ENCODE measurements at places on chromosomes 5 and 9. TPM values are rescaled to one million over a fixed set of nuclear protein-coding genes. Genes with fewer than 3 reads are reported as not detected.

NADK2 gene
- total RNA-seq: 38.6 TPM

DNA sequence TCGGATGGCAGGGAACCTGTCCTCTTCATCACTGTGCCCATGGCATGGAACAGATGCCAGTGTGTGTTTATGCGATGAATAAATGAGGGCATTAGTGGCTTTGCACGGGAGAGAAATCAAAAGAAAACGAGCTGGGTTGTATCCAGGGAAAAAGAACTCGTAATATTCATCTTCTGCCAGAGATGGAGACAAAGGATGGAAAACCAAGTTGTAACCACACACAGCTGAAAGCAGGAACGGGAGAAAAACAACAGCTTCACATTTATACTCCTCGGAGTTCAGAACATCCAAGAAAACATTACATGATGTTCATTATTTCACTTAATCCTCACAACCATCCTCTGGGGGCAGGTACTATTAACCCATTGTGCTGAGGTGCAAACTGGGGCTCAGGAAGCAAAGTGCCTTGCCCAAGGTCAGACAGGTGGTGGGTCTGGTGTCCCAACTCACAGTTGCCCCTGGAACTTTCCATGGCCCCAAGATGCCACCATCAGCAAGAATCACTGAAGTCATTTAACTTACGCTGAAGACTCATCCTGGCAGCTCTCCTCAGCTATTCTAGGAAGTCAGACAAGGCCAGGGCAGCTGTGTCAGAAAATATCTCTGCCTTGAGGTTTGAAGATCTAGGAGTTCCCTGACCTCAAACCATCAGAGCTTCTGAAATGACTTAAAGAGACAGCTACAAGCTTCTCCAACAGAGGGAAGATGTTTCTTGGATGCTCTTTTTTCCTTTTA lies 250.4 kb downstream of the NSG2 start:
- no peak for DNase-seq

- DNase-seq: no peak
Measured at GRCh38 chr9:125509476-125509875, 197.5 kb downstream of the MAPKAP1 start.

DNA sequence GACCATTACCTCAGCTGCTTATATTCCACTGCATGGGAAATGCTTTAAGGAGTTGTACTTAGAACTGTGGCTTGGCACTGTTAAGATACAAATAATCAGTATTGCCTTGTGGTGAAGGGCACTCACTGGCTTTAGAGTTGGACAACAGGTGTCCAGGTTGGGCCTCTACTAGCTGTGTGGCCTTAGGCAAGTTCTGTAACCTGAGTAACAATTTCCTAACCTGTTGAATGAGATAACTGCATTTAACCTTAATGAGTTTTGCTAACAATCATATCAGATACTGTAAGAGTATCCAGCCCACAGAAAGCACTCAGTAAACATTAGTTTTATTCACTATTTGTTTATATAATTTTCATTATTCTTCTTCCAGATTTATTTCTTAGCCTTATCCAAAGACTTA lies 17.2 kb upstream of the HK3 start:
- DNase-seq: no peak

PTTG1 gene
- total RNA-seq: 340 TPM

GAPT gene
- 9.0 TPM for total RNA-seq

DNA sequence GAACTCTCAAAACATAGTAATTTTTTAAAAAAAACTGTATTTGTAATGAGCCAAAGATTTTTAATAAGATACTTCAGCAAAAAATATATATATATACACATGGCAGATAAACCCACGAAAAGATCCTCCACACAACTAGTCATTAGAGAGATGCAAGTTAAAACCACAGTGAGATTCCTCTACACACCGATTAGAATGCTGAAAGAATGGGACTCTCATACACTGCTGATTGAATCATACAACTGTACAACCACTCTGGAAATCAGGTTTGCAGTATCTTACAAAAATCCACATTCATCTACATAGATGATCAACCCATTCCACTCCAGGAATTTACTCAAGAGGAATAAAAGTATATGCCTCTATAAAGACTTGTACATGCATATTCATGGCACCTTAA lies 43.7 kb downstream of the RASEF start:
- no peak for DNase-seq

TRIM7 gene
- 1.8 TPM for total RNA-seq

DNA sequence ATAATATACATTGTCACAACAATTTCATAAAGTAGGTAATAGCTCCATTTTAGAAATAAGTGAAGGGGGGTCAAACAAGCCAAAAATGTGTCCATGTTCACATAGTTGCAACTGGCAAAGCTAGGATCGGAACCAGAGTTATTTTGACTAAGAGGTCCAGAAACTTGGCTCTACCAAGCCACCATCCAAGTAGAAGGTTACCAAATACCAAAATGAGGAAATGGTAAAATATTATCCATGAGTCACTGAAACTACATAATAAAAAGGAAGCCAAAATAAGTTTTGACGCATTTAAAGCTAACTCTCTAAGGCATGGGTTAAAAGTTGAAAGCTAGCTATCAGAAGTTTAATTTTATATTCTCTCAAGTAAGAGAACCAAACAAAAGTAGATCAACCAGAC lies 886.9 kb upstream of the DMAC1 start:
- DNase-seq: no peak

DNA sequence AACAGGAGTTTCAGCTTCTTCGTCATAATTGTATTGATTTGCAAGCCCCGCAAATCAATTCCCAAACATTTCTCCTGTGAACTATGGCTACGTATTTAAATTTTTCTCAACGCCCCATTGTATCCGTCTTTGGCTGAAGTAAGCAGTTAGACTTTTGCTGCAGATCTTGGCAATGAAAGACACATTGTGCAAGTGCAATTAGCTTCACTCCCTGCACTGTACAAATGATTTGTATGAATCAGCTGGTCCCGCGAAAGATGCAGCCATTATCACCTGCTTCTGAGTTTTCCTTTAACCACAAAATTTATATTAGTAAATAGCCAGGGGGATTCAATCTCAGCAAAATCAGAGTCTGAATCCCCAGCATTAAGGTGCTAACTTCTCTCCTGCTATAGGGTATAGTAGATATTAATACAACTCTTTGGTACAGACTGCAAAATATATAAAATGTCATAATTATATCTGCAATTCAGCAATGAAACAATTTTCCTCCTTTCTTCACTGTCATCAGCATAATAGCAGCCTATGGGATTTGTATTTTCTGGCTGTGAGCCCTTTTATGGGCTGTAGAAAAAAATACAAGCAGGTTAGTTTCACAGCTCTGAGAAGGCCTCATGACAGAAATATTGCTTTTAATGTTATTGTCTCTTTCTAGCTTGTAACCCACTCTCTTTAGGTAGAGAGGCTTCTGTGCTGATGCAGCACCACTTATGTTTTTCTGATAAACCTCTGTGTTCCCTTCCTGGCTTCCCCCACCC lies 68.4 kb upstream of the SMARCA2 start:
- DNase-seq: no peak

- DNase-seq: no peak
Measured at GRCh38 chr9:98860871-98861293, 53.4 kb downstream of the GALNT12 start.

DNA sequence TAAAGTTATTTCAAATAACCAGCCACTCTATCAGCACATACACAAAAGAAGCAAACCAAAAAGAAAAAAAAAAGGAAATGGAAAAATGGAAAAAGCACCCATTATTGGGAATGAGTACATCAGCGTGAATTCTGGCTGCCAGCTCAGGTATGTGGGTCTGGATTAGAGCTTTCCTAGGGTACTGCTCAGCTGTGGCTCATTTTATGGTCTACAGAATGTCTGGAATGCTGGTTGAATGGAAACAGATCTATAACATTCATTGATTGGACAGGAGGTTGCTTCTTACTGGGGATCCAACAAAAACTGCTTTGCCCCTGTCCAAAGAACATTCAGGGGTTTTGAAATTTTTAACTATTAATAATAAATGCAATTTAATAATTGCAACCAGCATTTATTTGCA lies 3.9 kb upstream of the CAST start:
- DNase-seq: no peak

DNA sequence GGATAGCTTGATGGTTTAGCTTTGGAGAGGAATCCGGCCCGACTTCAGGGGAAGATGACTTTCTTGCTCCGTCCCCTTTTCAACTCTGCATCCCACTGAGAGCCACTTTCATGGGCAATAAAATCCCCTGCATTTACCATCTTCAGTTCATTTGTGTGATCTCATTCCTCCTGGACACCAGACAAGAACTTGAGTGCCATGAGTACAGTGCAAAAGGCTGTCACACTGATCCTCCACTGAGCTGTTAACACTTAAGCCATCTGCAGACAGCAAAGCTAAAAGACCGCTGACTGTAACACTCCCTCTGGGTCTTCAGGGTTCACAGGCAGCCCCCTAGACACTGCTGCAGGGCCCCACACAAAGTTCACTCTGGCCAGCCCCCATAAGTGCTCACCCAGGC lies 48.3 kb upstream of the TCERG1 start:
- DNase-seq: no peak

DNA sequence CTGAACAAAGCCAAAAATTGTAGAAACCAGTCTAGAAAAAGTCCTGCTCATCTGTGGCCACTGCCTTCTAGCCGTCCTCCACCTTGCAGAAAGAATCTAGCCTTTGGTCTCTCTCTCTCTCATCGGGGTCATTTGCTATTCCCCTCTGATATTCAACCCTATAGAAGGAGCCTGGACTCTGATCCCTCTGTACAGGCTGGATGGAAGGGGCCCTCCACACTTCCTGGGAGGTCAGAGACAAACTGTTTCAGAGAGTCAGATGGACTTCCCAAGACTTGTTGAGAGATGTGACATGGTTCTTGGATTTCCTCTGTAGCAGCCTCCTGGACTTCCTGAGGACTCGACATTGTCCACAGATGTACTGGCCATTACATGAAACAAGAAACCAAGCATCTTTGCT lies 85.0 kb upstream of the RUSC2 start:
- no peak for DNase-seq

MAN1B1 gene
- total RNA-seq: 43.4 TPM

MZB1 gene
- total RNA-seq: 819 TPM

CCL21 gene
- not detected for total RNA-seq

- DNase-seq: no peak
Measured at GRCh38 chr5:9782826-9783560, 152.8 kb upstream of the TAS2R1 start.

All from OCI-LY7 (cell line).